ENCODE measurements at places on chromosomes 7 and 10. TPM values are rescaled to one million over a fixed set of nuclear protein-coding genes. Genes with fewer than 3 reads are reported as not detected.

KIF5B gene
- total RNA-seq: 172 TPM

ZNF365 gene
- total RNA-seq: 6.1 TPM

PROSER2 gene
- total RNA-seq: 3.9 TPM

LOXL4 gene
- 68.3 TPM for total RNA-seq

GPER1 gene
- total RNA-seq: 2.6 TPM

MCM10 gene
- total RNA-seq: 8.1 TPM

SERPINE1 gene
- total RNA-seq: 700 TPM

PNLIPRP2 gene
- not detected for total RNA-seq

BICC1 gene
- 39.3 TPM for total RNA-seq

SPDYE1 gene
- total RNA-seq: not detected

KCNK18 gene
- not detected for total RNA-seq

OR2A1 gene
- under 0.01 TPM for total RNA-seq

CALML5 gene
- total RNA-seq: not detected

ANXA8L1 gene
- total RNA-seq: 9.0 TPM

FAM24B gene
- total RNA-seq: 2.9 TPM

FAM25G gene
- not detected for total RNA-seq

KAT6B gene
- 26.3 TPM for total RNA-seq

PRLHR gene
- total RNA-seq: not detected

IKZF5 gene
- total RNA-seq: 4.3 TPM

ANKIB1 gene
- 58.0 TPM for total RNA-seq

AGR3 gene
- total RNA-seq: not detected
